Effector CD4-positive, alpha-beta T cell (primary cell): ENCODE measurements at places on chromosomes 1 and 21.

GRCh38 chr1:224825525-224826000, 103.9 kb upstream of the DNAH14 start:
- no peak for DNase-seq

GRCh38 chr1:67793562-67793961, 39.7 kb downstream of the GNG12 start:
- DNase-seq: no peak

- no peak for DNase-seq
These were observed 49.5 kb upstream of the RAB4A start for GRCh38 chr1:229221106-229222019.

DNA sequence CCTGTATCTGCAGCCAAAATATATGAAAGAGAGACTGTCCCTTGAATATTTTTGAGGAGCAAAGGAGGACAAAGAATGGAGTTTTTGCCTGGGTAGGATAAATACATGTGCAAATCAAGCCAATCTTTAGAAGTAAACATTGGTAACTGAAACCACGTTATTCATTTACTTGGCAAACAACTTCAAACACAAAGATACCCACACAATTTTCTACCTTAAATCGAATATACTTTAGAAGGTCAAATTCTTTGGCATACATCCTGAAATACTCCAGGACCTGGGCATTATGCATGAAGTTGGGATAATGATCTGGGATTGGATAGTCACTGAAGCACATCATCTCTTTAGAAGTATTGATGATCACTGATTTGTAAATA, 9.6 kb downstream of the FMO5 start:
- DNase-seq: no peak

DNA sequence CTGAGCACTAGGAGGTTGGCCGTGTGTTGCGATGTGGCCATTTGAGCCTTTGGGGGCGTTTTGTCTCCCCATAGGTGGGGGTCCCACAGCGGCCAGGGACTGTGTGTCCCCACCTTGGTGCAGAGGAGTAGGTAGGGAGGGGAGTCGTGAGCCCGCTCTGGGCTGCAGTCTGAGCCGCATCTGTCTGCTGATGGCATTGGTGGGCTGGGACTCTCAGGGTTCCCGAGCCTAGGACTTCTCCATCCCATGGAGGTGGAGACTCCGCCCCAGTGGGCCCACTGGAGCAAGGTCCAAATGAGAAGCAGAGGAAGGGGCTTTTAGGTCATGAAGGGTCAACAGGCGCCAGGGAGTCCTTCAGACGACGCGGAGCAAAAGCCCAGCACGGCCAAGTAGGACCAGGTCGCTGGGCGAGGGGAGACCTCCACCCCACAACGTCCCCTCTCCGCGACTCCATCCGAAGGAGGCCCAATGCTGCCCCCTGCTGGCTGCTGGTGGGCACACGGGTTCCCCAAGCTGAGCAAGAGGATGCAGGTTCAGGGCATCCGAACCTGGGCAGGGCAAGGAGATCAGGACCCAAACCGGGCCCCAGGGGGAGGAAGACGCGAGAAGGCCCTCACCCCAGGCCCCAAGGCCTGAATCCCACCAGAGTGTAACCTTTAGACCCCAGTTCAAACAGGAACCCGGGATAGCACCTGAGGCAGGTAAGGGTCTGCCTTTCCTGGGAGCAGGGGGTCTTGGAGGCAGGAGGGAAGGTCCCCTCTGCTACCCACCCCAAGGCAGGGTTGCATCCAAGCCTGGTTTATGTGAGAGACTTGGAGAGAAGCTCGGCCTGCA, 14.9 kb downstream of the TTC34 start:
- DNase-seq: peak; percentile 69

GRCh38 chr1:222994511-222995235, 148.4 kb downstream of the TLR5 start:
- no peak for DNase-seq

DNA sequence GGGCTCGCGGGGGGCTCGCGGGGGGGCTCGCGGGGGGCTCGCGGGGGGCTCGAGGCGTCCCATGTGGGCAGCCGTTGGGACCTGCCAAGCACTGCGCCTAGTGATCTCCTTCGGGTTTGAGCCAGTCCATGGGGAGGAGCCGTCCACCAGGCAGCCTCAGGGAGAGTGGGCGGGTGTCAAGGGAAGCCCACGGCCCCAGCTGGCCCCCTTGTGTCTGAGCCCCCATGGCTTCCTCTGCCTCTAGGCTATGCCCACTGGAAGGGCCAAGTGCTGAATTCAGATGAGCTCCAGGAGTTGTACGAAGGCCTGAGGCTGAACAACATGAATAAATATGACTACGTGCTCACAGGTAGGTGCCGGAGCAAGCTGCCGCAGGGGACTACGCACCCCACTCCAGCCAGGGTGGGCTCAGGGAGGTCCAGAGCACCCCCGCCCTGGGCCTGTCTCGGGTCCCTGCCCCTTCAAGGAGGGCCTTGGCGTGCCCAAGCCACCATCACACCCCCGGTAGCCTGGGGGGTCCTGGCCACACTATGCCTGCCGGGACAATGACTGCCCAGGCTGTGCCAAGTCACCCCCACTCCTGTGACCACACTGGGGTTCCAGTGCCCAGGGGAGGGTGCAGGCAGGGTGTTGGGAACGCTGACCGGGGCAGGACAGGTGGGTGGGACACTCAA, 22.6 kb downstream of the PDXK start:
- DNase-seq: no peak

GRCh38 chr1:212485571-212485912, 52.8 kb downstream of the NENF start:
- no peak for DNase-seq

GRCh38 chr1:8097077-8097799, 71.1 kb upstream of the ERRFI1 start:
- DNase-seq: no peak

- DNase-seq: no peak
These were observed 5.7 kb downstream of the RGS5 start for GRCh38 chr1:163197022-163197421.

DNA sequence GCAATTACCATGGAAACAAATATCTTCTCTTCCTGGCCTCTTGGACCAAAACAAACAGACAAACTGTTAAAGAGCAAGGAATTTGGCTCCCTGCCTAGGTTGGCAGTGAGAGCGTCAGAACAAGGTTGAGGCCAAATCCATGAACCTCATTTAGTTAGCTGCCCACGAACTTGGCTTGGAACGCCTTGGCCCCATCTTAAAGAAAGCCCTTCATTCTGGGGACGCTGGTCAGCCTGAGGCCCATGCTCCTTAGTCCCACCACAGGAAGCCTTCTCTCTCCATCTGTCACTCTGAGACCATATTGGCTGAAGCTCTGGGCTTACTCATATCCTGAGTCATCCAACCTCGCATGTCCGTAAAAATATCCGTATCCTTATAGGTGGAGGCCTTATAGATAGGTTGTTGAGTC, 62.4 kb upstream of the DIRAS3 start:
- no peak for DNase-seq

GRCh38 chr1:26278724-26279455, 996 bp upstream of the SH3BGRL3 start:
- DNase-seq: no peak

GRCh38 chr21:40819071-40819900, 27.7 kb downstream of the DSCAM start:
- no peak for DNase-seq

DNA sequence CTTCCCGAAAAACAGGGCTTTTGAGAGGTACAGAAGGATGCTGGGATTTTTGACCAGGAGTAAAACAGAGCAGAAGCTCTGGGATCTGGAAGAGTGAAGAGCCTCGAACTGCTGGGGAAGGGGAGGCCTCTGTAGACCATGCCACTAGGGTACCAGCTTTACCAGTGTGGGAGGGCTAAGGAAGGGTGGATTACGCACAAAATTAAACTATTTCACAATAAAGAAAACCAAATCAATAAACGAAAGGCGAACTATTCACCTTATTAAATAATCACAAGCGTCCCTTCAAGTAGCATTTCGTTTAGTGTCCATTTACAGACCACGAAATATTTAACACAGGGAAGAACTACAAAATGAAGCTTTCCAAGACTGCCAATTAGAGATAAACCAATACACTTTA, 723 bp downstream of the CZIB start:
- no peak for DNase-seq

DNA sequence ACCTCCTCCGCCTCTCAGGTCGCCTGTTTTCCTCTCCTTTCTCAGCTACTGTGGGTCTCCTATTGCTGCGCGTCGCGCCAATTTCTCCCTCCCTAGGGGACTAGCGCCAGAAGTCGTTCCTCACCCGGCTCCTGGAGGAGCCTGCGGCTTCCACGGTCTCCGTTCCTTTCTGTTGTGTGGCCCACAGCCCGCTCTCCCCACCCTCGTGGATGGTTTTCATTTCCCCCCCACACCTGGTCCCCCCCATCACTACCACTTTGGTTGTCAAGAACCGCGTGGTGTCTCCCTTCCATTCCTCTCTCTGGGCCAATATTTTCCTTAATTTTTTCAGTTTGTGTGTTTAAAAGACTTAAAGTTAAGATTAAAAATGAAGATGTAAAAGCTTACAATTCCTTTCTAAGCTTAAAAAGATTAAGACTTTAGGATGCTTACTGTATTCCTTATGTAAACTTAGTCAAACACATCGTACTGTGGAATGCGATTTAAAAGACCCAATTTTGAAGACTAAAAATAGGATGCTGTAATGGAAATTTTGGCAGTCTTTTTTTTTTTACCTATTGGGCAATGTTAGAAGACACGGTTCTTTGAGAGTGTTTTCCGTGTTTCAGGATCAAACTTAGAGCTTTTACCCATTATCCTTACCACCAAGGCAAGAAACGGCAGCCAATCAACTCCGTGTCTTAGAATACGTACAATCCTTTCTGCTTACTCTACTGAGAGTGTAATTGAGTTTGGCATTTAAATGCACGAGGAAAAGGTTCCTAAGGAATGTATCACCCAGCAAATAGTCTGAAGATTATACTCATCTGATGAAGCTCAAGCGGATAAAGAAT, 773 bp downstream of the CNST start:
- no peak for DNase-seq

DNA sequence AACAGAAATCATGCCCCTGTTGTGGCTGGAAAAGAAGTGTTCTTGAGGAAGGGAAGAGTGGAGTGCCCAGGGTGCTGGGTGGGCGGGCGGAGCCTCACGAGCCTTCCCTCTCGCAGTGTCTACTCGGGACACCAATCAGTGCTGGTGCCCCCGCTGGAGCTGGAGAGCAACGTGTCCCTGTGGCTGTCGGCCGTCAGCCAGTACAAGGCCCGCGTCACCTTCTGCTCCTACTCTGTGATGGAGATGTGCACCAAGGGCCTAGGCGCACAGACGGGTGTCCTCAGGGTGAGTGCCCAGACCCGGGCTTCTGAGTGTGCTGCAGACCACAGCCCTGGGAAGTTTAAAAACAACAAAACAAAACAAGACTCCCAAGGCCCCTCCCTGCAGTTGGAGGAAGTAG, 47.4 kb downstream of the S100B start:
- no peak for DNase-seq

DNA sequence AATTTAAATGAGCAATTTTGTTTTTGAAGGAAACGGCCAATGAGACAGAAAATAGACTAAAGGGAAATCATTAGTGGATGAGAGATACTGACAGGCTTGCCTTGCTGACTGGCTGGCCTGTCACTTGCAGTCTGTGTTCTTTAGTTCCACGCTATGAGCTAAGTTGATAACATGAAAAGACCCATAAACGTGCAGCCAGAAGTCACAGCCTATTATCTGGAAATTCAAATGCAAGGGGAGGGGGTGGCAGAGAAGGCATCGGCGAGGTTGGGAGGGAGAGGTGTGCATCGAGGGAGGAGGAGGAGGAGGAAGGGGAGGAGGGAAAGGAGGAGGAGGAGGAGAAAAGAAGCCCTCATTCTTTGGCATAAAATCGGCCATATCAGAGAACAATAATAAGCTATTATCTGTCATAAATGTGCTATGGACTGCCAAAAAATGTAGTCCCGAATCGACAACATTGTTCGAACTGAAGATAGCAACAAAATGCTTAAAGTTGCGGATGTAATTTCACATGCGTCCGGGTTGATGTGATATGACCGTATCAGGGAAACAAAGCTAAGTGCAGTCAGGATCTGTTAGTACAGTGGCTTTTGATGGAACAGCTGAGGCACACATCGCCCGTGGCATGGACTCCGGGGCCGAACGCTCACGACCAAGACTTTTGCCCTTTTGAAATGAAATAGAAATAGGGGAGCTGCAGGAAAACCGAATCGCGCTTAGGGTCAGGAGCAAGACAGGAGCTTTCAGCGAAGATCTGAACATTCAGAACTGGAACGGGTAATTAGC, 11.6 kb upstream of the BARHL2 start:
- no peak for DNase-seq

- DNase-seq: no peak
These were observed 127.5 kb upstream of the SOD1 start for GRCh38 chr21:31531967-31532366.
